Activated T-cell treated with anti-CD3 and anti-CD28 coated beads, Interleukin-2, amount 50 U/mL, for 48 hours (primary cell): ENCODE measurements at places on chromosomes 3 and 15.

- DNase-seq: no peak
These were observed 31.3 kb upstream of the NFKBIZ start for GRCh38 chr3:101817992-101818391.

DNA sequence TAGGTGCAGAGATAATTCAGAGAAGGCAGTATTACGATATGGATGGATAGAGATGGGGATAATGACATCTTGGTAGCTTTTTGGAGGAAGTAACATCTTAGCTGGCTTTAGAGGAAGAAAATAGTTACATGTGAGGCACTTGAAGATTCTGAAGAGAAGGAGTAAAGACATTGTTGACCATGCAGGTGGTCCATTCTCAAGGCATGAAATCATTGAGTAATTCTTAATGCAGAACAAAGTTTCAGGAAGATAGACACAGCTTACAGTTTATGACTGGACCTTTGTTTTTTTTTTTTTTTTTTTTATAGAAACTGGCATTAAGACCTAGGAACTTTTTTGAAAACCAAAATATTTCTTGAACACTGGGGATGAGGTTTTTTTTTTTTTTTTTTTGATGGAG lies 28.2 kb downstream of the MBNL1 start:
- DNase-seq: no peak

DNA sequence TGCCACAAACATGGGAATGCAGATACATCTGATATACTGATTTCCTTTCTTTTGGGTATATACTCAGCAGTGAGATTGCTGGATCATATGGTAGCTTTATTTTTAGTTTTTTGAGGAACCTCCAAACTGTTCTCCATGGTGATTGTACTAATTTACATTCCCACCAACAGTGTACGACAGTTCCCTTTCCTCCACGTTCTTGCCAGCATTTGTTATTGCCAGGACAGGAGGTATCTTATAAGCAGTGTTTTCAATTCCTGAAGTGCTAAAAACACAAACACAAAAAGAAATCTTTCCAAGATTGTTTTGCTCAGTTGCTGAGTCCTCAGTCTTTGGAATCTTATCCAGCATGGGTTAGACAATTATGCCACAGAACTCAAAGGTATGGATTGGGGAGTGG lies 13.5 kb downstream of the GTF2E1 start:
- no peak for DNase-seq

- no peak for DNase-seq
These were observed 2.5 kb upstream of the NCKIPSD start for GRCh38 chr3:48688032-48688736.

DNA sequence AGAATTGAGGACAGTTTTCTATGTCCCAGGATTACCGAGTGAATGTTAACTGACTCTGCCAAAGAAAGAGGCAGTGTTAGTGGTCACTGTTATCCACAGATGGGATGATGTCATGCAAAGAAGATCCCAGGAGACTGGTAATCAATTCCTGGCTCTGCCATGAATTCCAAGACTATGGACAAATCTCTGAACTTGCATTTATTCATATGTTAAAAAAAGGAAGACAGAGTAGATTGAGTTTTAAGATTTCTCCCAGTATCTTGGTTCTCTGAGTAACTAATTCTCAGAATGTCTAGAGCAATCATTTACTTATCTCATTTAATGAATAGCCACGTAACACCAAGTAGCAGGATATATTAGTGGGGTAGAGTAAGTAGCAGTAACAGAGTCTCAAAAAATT lies 11.5 kb upstream of the MAP3K13 start:
- DNase-seq: no peak

DNA sequence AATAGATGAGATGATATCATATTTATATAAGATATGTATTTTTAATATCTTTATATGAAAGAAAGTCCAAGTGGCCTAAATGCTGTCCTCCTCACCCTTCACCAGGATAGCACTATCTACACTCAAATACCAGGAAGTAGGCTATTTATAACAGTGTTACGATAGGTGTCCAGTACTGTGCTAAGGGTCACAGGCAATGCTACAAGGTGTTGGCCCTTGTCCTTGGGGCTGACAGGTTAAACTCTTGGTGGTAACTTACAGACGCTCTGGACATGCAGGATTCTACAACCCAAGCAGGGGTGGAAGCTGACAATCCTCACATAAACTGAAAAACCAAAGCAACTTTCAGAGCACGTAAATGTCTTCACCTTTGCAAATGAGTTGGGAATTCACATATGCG lies 22.3 kb downstream of the NCEH1 start:
- DNase-seq: no peak

- no peak for DNase-seq
These were observed 19.8 kb downstream of the EPM2AIP1 start for GRCh38 chr3:36973139-36973538.
